ENCODE measurements at places on chromosomes 1 and 21.

DNA sequence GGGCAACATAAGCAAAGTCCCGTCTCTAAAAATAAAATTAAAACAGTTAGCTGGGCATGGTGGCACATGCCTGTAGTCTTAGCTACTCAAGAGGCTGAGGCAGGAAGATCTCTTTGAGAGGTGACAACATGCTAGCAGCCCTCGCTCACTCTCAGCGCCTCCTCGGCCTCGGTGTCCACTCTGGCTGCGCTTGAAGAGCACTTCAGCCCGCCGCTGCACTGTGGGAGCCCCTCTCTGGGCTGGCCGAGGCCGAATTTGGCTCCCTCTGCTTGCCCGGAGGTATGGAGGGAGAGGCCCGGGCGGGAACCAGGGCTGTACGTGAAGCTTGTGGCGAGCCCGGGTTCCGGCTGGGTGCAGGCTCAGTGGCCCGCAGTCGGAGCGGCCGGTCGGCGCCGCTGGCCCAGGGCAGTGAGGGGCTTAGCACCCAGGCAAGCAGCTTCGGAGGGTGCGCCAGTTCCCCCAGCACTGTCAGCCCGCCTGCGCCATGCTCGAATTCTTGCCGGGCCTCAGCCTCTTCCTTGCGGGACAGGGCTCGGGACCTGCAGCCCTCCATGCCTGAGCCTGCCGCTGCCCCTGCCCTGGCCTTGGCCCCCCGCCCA is 138.3 kb downstream of the MAP3K21 start:
- DNase-seq, result no peak

- no peak for DNase-seq
Observed at GRCh38 chr1:71135571-71135970, 54.7 kb upstream of the ZRANB2 start.

- no peak for DNase-seq
Observed at GRCh38 chr1:224168859-224169380, 14.1 kb upstream of the DEGS1 start.

- DNase-seq, result no peak
Observed at GRCh38 chr1:118827636-118828035, 160.5 kb downstream of the TBX15 start.

DNA sequence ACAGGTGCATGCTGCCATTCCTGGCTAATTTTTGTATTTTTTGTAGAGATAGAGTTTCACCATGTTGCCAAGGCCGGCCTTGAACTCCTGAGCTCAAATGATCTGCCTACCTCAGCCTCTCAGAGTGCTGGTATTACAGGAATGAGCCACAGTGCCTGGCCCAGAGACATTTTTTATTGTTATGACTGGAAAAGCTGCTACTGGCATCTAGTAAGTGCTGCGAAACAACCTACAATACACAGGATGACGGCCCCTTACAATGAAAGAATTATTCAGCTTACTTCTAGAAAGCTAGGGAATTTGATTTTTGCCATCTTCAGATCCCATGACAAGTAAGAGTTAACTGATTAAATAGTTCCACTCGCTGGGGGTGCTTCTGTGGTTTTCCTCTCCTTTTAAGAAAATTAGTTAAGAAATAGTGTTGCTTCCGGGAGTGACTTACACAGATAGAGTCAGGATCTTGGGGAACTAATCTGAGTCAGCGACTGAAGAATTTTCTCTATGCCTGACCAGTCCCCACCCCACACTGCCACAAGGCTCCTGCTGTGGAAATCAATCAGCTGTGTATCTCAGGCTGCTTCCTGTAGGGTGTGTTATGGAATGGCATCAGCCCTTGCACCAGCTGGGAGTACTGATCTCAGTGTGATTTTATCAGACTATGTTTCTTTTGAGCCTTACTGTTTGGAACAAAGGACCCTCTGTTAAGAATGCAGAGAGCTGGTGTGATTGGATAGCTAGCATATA is 93.0 kb upstream of the BMP8A start:
- peak; percentile 42 for DNase-seq

DNA sequence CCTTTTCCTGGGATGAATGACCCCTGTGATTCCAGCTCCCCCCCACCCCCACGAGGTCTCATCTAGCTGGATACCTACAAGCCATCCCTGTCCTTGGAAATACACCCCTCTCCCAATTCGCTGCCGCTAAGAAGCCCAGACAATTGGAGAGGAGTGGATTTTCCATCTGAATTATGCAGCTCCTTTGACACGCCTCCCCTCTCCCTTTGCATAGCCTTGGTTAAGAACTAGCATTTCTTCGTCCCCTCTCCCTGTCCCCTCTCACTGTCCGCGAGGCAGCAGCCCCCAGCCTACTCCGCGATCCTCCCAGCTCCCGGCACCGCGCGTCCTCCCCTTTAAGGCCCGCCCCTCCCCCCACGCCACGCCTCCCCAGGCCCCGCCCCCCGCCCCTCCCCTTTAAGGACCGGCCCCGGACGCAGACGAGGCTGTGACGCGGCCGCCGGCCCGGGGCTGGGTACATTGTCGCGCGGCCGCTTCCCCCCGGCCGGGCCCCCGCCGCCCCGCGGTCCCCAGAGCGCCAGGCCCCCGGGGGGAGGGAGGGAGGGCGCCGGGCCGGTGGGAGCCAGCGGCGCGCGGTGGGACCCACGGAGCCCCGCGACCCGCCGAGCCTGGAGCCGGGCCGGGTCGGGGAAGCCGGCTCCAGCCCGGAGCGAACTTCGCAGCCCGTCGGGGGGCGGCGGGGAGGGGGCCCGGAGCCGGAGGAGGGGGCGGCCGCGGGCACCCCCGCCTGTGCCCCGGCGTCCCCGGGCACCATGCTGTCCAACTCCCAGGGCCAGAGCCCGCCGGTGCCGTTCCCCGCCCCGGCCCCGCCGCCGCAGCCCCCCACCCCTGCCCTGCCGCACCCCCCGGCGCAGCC is at the start of gene MAPKAPK2:
Gene MAPKAPK2, plus strand, starts transcription at position 428 of the 856 bp plus-strand sequence. Its CDS starts 325 bp downstream, at position 753.
- DNase-seq, result peak; percentile 91

GRCh38 chr1:33791251-33791650 is 72.6 kb upstream of the HMGB4 start:
- no peak for DNase-seq

GRCh38 chr1:29362764-29363163 is 126.4 kb downstream of the PTPRU start:
- no peak for DNase-seq

GRCh38 chr1:233473549-233474204 is 140.2 kb upstream of the KCNK1 start:
- peak; percentile 58 for DNase-seq

DNA sequence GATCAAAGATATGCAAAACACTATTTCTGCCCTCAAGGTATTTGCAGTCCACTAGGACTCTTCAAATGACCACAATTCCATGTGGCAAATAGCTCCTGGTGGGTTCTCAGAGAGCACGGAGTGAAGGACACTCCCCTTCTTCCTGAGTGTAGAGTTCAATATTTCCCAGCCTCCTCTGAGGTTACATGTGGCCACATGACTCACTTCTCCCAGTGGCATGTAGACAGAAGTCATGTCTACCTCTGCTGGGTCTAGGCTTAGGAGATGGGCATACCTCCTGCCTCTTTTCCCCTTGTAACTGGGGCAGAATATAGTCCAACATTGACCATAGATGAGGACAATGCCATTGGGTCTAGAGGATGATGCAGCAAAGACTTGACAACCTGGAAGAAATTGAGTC is 191.4 kb downstream of the MIS18A start:
- DNase-seq, result no peak

- DNase-seq, result no peak
Observed at GRCh38 chr1:47915677-47916353, 81.4 kb downstream of the TRABD2B start.

DNA sequence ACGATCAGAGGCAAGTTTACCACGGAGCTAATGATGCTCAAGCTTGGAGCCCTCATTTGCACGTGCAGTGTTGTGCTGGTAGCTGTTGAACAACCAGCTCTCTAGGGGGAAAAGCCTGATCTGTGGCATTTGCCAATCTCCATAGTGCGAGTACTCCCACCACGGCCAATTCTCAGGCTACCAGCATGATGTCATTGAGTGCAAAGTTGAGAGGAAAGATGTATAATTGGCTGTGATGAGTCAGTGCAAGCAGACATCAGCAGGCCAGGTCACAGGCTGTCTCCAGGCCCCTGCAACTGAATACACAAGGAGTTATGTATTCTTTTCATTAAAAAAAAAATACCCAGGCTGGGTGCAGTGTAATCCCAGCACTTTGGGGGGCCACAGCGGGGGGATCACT is 233.1 kb upstream of the VAMP3 start:
- DNase-seq, result no peak

- no peak for DNase-seq
Observed at GRCh38 chr1:34165422-34165921, 442 bp upstream of the CSMD2 start.

DNA sequence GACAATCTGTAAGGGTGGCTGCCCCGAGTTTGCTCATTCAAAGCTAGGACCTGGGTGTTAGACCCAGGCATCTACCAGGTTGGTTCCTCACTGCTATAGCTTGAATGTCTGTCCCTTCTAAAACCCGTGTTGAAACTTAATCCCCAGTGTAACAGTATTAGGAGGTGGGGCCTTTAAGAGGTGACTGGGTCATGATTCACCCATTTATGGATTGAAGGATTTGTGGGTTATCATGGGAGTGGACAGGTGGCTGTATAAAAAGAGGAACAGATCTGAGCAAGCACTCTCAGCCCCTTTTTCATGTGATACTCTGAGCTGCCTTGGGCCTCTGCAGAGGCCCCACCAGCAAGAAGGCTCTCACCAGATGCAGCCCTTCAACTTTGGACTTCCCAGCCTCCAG is 29.4 kb downstream of the PSMG1 start:
- DNase-seq, result no peak

DNA sequence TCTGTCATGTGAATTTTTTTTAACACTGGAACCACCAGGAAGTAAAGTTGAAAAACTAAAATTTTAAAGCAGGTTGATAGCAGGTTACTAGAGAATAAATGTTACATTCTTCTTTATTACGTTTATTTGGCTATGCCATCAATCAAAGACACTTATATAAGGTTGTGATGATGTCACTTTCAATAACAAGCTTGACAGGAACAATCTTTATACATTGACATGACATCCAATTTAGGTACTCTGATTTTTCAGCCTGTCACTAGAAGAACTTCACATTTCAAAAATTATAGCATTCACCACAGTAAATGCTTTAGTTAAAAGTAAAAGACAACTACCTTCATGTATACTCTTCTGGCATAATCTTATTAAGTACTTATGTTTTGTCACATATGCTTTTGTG is 696.8 kb upstream of the NCAM2 start:
- no peak for DNase-seq

GRCh38 chr21:39137248-39138178 is 45.7 kb downstream of the PSMG1 start:
- DNase-seq, result no peak

DNA sequence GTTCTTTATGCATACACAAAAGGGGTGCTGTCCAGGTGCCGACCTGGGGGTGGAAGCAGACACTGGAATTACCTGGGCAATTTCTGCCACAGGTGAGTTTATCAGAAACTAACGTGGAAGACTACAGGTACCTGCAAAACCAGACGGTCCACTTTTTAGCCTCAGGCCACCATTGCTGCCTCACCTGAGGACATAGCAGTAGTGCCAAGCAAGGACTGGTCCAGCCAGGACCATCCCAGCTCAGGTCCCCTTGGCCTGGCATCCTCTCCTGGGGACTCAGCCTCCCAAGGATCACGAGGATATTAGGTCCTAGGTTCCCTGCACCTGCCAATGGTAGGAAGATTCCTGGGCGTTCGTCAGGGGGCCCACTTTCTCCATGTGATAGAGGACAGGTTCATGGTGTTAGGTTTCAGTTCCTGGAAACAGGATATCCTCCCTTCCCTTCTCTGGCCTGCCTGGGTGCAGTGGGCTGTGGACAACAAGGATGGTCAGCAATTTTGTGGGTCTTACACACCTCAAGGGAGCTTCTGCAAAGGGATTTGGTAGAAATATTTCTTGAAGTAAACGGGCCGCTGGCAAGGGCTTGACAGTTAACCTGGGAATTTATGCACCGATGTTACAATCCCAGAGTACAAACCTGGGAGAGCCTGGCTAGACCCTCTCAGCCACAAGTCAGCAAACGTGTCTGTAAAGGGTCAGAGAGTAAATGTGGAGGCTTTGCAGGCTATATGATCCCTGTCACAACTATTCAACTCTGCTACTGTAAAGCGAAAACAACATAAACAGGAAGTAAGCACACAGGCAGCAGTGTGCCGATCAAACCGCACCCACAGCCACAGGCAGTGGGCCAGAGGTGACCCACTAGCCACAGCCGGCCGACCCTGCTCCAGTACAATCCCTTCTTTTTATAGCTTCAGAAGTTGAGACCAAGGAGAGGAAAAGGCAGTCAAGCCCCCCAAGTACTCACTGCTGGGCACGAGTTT is 71.4 kb upstream of the RAB4A start:
- no peak for DNase-seq

- no peak for DNase-seq
Observed at GRCh38 chr1:206962272-206962671, 8.0 kb downstream of the FCAMR start.

- DNase-seq, result no peak
Observed at GRCh38 chr1:51829058-51829457, 49.5 kb downstream of the NRDC start.

- no peak for DNase-seq
Observed at GRCh38 chr1:208974717-208975116, 608.8 kb upstream of the CAMK1G start.

- DNase-seq, result no peak
Observed at GRCh38 chr21:41774467-41775148, 7.8 kb upstream of the RIPK4 start.

DNA sequence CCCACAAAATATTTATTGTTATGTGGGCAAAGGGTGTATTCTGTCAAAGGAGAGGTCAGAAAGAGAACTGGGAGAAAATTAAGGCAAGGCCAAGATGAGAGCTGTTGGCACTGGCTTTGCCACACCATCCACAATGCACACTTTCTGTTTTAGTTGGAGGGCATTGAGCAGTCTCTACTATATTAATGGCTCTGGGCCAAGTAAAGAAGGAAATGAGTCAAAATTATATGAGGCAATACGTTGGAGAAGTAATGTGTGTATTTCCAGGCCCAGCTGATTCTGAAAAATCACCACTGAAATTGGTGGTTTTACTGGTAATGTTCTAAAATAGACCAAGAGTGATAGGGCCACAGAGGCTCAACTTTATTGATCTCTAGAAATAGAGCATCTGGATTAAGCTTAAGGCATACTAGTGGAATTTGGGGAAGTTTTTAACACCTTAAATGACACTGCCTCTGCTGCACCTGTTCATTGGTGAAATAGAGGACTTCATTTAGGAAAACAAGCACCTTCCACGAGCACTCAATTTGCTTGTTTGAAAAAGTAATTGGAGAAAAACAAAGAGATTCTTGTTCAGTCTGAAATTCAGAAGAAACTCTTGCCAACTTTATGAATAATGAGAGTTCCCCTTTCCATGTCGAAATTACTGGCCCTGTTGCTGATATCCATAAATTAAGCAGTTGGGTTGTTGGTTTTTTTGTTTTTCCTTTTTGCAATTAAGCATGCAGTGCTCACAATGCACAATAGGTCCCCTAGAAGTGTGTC is 424.9 kb downstream of the ADGRL2 start:
- no peak for DNase-seq

DNA sequence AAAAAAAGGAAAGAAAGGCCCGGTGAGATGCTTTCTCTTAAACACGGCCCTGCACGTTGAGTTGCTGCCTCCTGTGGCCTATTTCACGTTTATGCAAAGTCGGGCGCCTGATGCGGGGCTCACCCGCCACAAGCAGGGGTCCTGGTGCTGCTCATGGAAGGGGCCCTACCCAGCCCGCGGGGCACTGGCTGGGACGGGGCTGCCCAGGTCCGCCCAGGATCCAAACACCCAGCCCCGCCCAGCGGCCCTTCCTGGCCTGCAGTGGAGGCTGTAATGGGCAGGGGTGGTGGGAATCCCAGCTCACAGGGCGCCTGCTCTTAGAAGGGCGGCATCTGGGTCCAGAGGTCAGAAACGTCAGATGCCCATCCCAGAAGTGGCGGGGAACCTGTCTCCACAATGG is 1.6 kb downstream of the COL6A2 start:
- DNase-seq, result peak; percentile 46
